NK-92 treated with Interleukin-12 subunit alpha and Interleukin-12 subunit beta, amount 100 ng/mL, for 24 hours (cell line): ENCODE measurements at places on chromosomes 7 and 10.

DNA sequence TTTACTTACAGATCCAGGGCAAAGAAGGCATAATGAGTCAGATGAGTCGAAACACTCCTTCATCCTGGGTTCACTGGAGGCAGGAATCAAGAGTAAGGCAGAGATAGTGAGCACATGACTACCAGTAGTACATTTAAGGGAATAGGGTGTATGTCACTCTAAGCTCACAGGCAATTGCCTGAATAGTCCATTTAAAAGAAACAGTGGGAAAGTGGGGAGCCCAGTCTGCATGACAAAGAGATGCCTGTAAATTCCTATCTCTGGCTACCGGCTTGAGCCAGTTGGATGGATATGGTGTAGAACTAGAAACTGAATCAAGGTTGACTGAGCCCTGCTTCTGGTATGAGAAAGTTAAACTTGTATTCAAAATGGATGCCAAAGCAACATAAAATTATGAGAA, 861.5 kb upstream of the ZWINT start:
- DNase-seq: no peak

DNA sequence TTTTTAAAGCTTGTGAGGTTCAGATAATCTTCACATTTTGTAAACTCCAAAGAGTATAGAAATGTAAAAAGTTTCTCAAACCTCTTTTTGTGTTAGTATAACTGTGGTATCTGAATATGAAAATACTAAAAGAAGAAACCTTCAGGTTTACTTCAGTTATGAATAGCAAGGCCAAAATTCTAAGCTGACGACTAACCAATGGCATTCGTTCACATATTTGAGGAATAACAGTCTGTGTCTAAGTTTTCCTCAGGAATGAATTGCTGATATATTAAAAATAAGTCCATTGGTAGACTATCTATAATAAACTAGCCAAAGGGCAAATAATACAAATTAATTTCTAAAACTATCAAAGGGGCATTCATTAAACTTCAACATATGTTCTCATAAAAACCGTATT, 206.0 kb downstream of the CXCL12 start:
- no peak for DNase-seq

GRCh38 chr10:86824151-86824550, 67.7 kb downstream of the BMPR1A start:
- no peak for DNase-seq

GRCh38 chr10:123160311-123160980, 6.2 kb downstream of the BUB3 start:
- DNase-seq: no peak

DNA sequence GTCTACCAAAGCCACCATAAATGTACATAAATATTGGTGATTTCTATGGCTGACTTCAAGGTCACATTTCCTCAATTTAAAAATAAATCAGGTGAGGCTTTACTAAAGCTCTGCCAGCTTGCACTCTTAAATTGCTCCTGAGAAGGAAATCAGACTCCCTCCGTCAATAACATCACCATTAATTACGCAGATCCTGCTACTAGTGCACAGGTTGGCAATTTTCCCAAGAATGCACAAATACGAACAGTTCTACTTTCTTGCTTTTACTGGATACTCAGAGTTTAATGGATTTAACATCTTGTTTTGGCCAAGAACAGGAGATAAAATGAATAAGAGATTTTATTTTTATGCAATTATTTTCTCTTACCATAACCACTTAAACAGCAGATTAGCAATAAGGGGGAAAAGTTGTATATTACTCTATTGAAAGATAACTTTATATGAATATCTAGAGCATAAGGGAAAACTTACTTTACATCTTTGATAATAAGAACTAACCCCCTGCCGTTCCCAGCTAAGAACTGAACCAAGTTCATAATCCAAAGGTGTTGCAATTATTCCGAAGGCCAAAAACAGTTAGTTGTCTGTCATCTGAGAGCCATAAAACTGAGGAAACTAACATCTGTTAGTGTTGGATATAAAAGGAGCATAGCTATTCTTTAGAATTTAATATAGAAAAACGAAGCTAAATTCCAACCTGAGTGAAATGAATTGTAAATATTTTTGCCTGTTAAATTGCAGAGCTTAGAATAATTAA, 140.5 kb downstream of the TWIST1 start:
- DNase-seq: no peak

DNA sequence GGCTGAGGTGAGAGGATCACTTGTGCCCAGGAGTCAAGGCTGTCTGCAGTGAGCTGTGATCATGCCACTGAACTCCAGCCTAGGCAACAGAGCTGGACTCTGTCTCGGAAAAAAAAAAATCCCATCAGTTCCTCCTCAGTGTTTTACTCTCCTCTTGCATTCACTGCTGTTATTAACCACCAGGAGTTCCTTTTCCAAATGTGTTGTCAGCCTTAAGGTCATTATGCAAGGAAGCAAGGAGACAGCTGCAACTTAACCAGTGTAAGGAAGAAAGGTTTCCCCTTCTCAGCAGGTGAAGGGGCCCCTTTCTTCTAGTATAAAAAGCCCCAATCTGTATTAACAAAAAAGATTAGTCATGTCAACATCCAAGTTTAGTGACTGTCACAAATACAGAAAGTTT, 86.6 kb upstream of the LEP start:
- DNase-seq: no peak

- no peak for DNase-seq
These were observed 485.1 kb downstream of the GLRX3 start for GRCh38 chr10:130621231-130621775.

GRCh38 chr7:101705331-101705730, 76.2 kb upstream of the MYL10 start:
- DNase-seq: no peak

DNA sequence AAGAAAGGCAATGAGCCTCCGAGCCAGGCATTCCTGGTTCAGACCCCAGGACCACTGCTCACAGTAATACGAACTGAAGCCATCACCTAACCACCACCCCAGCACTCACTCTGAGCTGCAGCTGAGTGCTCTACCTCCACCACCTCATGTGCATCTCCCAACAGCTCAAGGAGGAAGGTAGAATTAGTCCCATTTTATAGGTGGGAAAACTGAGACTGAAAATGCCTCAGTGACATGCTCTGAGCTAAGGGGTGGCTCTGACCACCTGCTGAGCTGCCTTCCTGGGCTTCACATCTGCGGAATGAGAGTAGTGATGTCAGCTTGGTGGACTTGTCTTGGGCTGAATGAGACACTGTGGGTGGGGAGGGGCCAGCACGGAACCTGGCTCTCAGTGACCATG, 159.7 kb upstream of the UNC5B start:
- DNase-seq: no peak

DNA sequence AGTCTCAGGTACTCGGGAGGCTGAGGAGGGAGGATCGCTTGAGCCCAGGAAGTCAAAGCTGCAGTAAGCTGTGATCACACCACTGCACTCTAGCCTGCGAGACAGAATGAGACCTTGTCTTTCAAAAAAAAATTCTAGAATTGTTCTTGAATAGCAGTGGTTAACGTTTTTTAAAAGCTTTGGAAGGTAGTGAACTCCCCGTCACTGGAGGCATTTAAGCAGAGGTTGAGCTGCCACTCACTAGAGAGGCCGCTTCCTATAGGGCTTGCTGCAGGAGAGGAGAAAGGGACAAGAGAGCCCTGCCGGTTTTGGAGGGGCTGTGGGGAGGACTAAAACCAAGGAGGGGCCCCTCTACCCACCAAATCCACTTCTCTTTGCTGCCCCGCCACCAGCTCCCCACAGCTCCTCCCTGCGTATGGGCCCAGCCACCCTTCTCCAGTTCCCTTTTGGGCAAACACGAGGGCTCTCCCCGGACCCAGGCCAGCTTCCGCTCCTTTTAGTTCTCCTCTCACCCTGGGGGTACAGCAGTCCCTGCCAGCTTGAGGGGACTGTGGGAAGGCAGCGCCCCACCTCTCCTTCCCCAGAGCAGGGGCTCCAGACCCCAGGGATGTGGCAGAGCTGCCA, 86.9 kb upstream of the GTF2I start:
- no peak for DNase-seq

- DNase-seq: no peak
These were observed 14.0 kb downstream of the RBP3 start for GRCh38 chr10:47362199-47362598.

DNA sequence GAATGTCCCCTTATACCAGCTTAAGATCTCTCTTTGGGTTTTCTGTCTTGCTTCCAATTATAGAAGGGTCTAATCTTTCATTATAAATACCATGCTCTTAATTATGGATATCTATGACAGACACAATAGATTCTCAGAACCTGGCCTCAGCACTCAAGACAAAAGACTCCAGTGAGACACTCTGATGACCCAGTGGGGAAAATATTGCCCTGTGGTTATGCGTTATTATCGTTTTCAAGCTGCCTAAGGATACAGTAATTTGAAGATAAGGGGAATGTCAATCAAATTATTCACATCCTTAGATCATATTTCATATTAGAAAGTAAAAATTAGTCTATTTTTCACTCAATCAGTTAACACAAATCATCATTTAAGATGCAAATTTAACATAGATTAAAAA, 748.8 kb downstream of the XPNPEP1 start:
- no peak for DNase-seq

DNA sequence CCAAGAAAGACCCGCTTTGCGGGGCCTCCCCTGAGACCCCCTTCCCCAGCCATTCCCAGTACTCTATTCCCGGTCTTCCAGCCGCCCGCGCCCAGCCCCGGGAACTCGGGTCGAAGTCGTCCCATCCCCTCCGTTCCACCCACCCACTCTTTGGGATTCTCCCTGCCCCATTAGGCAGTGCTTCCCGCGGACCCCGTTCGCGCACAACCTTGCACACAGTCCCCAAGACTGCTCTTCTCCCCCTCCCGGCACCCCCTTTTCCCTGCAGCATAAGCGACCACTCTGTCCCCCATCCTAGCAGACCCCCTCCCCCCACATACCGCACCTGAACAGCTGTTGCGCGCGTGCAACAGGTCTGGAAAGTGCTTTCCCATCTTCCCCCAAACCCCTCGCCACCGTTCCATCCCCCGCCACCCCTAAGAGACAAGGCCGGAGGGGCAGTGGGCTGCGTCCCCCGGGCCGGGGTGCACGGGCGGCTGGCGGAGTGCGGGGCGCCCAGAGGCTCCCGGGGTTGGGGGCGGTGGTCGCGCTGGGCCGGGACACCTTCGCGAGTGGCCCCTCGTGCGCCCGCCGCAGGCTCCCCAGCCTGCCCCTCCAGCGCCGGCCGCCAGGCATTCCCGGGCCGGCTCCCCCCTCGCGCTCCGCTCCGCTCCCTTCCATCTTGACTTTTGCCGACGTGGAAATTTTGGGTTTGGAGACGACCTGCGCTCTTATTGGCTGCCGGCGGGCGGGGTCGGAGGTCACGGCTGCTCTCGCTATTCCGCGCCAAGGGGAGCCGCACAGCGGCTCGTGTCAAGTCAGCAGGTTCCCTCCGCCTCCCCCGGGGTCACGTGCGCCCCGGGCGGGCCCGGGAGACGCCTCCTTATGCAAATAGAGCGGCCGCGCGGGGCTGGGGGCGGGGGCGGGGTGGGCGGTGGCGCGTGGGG, 201.2 kb upstream of the NFE2L3 start:
- no peak for DNase-seq

- DNase-seq: no peak
These were observed 70.0 kb downstream of the NEURL1 start for GRCh38 chr10:103563231-103564115.

DNA sequence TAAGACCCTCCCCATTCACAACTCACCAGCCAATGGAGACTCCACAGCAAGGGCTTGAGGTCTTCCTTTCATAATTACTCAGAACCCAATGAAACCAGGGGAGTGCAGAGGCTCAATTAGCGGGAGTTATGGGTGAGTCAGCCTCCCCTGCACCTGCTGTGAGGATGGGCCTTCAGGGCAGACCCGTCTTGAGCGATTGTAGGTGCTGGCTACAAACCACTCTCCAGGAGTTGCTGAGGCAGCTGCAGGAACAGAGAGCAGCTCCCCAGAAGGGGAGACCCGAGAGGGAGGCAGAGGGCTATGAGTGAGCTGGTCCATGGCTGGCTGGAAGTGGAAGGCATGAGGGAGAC, 58.5 kb upstream of the SORCS3 start:
- no peak for DNase-seq

- no peak for DNase-seq
These were observed 76.2 kb downstream of the CTBP2 start for GRCh38 chr10:125084191-125084613.

- no peak for DNase-seq
These were observed 10.5 kb downstream of the LSM5 start for GRCh38 chr7:32479574-32480200.

DNA sequence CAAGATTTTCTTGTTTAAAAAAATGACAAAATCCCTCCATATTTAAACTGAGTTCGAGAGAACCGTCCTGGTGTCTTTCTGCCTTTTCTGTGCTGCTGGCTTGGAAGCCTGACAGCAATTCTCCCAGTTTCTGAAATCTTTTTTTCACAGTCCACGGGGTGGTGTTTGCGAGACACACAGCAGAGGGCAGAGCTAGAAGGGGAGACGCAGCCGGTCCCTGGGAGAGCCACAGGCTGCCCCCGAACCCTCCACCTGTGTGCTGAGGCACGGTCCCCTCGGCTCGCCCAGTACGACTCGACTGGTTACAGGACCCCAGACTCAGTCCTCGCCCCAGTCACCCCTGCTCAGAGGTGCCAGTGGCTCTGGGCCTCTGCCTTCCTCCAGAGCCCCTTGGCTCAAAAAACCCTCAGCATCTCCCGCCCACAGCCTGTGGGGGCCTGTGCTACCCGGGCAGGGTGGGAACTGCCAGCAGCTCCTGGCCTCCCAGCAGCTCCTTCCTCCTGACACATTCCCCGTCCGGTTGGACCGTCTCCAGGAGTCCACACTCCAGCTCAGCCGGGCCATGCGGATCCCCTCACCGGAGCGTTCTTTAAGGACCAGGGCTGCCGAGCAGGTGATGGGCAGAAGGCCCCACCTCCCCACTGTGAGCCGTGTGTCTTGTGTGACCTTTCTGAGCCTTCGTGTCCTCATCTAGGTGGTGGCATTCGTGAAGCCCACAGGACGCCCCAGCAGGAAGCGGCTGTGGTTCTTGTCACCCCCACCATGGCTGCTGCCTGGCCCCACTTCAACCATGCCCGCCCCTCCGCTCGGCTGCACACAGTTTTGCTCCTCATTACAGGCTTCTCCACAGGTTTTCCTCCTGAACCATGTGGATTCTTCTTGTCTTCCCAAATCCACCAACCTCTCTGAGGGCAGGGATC, 52.3 kb upstream of the EN2 start:
- DNase-seq: peak; percentile 48

- DNase-seq: no peak
These were observed 1.8 kb downstream of the TPST1 start for GRCh38 chr7:66206934-66207240.

DNA sequence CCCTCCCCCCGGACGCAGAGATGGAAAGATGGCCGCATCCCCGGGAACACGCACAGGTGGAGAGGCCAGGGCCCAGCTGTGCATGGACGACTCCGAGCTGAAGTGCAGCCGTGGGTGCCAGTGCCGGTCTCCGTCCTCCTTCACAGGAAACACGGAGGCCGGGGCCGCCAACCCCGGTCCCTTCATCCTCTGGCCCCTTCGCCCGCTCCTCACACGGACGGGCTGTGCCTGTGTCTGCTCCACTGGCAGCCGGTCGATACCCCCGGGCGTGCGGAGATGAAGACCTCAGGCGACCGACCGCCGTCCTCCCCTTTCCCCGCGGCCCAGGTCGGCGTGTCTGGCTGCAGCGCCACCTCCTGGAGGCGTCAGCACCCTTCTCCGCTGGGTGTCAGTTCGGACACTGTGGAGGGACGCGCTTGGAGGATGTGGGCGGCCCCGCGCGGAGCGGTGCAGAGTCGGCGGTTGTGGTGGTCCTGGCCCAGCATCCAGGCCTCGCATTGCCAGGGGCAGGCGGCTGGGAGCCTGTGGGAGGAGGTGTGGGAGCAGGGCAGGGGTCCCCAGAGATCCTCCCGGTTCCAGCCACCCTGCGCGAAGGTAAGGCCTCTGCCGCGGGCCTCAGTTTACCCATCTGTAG, 9.9 kb downstream of the ZNF511 start:
- no peak for DNase-seq

GRCh38 chr10:107081644-107082043, 82.9 kb downstream of the SORCS1 start:
- no peak for DNase-seq
